ENCODE measurements at places on chromosomes 6 and 20.

DNA sequence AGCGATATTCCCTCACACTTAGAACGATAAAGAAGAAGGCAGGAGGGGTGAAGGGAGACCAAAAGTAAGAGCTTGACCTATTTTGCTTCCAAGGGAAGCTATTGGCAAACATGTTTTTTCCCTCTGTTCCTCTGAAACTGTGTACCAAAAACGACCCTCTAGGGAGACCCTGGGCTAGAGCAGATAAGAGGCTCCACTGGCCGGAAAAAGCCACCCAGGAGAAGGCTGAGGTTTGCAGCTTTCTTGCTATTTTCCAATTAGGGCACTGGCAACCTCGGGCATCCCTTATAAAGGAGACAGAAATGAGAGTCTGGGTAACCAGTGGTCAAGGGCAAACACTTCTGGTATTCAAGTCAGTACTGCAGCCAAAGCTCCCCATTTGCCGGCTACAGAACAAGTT, 168.0 kb downstream of the KIF16B start:
- no peak for DNase-seq

- DNase-seq = no peak
Measured at GRCh38 chr20:64072498-64073063, 6.7 kb downstream of the RGS19 start.

- no peak for DNase-seq
Measured at GRCh38 chr6:142816031-142816430, 128.9 kb downstream of the HIVEP2 start.

DNA sequence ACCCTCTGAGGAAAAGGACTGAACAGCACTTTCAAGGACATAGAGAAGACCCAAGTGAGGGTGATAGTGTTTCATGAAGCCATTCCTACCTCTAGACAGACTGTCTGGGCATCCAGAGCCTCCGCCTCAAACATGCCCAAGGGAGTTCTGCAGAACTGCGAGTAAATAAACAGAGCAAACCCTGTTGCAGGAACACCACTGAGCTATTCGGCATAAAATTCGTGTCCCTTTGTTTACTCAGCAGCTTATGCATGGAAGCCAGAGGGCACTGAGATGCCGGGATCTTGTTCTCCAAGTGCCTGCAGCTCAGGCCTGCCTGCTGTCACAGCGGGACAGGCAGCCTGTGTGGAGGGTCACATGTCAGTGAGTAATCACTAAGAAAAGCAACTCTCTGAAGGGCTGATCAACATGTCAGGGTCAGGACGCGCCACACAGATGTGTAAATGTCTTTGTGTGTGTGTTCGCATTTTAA, 164.9 kb upstream of the HEY2 start:
- no peak for DNase-seq

DNA sequence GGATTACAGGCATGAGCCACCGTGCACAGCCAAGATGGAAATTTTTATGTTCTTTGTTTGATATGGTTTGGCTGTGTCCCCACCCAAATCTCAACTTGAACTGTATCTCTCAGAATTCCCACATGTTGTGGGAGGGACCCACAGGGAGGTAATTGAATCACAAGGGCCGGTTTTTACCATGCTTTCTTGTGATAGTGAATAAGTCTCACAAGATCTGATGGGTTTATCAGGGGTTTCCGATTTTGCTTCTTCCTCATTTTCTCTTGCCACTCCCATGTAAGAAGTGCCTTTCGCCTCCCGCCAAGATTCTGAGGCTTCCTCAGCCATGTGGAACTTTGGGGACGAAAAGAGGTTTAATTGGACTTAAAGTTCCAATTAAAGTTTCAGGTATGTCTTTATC, 14.6 kb downstream of the EEF1A1 start:
- DNase-seq = no peak

DNA sequence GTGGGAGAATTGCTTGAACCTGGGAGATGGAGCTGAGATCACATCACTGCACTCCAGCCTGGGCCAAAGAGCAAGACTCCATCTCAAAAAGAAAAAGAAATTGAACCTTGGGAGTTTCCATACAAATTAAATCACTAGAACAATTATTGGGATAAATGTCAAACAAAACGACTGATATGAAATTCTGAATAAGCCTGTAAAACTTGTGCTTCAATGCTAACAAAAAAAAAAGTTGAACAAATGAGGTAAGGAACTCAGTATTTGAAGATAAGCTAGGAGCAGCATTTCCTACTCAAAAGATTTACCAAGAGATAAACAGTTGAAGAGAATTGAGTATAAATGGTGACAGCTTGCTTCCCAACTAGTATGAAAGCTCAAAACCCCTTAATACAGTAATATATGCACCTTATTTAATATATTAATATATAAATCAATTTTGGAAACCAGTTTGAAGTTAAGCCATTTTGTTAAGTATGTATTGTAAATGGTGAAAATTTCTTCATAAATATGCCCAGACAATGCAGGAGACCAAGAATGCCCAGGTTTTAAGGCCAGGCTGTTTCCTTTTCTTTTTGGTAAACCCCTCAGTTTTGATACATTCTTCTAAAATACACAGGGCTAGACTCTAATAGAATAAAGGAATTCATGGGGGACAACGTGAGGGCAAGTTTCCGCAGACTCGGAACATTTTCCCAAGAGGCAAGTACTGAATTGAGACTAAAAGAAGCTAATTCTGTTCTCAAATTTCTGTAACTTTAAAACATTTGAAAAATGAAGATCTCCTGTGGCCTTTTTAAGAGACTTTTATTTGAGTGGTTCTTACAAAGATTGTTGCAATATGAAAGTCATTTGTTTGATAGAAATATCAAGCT, 3.9 kb downstream of the ROMO1 start:
- DNase-seq = no peak

- no peak for DNase-seq
Measured at GRCh38 chr6:5640614-5641013, 366.1 kb downstream of the NRN1 start.

DNA sequence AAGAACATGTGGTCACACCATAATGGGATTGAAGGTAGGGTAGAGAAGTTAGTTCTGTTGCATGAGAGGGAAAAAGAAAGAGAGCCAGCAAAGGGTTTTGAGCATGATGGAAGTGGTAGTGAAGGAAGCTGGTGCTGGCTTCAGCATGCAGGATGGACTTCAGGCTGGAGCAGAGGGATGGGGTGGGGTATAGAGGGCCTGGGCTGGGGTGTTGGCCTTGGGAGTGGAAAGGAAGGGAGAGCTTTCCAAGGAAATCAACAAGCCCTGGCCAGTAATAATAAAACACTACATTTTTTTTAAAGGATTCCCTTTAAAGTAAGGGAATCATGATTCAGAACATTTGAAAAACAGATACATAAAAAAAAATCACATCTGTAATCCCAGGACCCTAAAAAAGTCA, 61.2 kb downstream of the LAMA4 start:
- DNase-seq = no peak

GRCh38 chr6:128280960-128281359, 239.4 kb downstream of the PTPRK start:
- DNase-seq = no peak

DNA sequence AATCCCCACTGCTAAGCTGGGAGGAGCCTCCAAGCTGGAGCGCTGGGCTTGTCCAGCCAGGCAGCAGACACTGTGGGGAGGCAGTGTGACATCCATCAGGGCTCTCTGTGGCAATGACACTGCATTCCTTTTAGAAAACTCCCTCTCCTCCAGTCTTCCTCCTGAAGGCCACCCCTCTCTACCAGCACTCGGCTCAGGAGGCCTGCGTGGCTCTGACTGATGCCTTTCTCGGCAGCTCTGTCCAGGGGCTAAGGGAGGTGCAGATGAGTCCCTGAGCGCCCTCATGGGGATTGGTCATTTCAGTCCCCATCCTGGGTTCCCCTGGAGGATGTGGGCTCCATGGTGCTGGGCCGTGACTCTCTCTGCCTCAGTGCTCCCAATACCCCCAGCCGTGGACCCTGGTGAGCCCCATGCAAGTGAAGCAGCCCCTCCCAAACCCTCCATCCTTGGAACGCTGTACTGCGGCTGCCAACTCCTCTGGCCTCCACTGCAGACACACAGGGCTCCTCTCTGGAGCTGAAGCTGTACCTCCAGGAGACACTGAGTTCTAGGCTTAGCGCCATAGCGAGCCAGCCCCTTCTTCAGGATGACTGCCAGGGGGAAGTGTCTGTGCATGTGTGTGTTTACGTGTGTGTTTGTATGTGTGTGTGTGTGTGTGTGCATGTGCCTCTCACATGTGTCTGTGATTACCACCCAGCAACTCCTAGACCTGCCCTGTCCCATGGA, 209.6 kb downstream of the ERMARD start:
- DNase-seq = no peak

DNA sequence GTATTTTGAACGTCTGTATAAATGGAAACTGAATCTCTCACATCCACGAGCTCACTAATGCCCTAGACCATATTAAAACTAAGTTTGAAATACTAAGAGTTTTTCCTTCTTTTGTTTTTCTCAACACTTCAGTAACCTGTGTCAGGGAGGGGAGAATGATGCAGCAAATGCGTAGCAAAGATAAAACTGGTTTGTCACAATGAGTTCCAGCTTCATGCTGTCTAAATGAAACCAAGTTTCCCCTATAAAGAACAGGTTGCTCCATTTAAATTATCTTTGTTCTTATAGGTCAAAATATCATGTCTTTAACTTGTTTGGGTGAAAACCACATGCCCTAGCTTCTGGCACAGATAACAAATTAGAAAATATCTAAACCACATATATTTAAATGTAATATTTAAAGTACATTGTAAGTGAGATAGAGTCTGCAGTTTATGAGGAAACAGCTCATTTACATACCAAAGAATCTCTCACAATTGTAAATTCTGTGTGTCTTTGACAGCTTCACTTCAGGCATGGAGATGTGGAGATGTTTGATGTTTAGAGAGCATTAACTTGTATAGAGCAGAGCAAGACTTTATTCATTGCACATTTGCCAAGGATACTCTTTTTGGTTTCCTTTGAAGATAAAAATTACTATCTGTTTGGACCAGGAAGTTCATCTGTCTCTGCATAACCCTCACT, 7.3 kb downstream of the TRDN start:
- no peak for DNase-seq

GRCh38 chr6:14871221-14871620, 374.6 kb upstream of the JARID2 start:
- no peak for DNase-seq

DNA sequence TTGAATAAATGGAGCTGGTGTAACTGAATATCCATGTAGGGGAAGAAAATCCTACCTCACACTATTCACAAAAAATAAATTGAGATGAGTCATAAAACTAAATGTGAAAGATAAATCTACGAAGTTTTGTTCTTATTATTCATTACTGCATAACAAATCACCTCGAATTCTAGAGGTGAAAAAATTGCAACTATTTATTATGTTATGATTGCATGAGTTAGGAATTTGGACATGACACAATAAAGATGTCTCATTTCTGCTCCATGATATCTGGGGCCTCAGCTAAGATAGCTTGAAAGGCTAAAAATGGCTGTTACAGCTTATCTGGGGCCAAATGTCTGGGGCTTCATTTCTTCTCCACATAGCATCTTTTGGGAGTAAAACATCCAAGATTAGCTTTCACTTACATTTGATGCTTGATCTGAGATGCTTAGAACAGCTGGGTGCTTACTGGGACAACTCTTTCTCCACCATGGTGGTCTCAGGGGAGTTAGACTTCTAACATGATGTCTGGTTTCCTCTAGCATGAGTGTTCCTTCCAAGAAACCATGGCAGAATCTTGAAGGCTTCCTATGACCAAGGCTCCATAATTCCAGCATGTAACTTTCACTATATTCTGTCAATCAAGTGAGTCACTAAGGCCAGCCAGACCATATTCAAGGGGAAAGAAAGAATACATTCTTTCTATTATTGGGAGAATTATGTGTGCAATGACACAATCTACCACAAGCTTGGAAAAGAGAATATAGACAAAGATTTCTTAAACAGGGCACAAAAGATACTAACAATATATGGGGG, 30.1 kb downstream of the OR2B6 start:
- DNase-seq = peak; percentile 13

- no peak for DNase-seq
Measured at GRCh38 chr20:49691818-49692568, 21.7 kb downstream of the B4GALT5 start.

DNA sequence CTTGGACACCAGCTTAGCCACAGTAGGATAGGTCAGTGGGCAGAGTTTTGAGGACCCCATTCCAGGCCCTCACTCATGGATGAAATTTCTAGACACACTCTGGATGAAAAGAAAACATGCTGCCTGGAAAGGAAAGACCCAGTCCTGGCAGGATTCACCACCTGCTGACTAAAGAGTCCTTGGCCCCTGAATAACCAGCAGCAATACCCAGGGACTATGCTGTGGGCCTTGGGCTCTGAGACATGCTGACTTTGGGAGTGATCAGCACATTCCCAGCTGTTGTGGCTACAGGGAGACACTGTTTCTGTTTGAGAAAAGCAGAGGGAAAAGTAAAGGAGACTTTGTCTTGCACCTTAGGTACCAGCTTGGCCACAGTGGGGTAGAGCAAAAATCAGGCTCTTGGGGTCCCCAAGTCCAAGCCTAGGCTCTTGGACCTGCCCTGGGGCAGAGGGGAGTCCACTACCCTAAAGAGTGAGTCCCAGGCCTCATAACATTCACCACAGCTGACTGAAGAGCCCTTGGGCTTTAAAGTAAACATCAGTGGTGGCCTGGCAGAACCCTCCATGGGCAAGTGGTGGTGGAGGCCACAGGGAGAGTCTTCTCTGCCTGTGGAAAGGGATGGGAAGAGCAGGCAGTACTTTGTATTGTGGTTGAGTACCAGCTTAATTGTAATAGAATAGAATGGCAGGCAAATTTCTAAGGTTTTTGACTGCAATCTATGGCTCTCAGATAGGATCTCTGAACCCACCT, 516.8 kb downstream of the BCKDHB start:
- no peak for DNase-seq

DNA sequence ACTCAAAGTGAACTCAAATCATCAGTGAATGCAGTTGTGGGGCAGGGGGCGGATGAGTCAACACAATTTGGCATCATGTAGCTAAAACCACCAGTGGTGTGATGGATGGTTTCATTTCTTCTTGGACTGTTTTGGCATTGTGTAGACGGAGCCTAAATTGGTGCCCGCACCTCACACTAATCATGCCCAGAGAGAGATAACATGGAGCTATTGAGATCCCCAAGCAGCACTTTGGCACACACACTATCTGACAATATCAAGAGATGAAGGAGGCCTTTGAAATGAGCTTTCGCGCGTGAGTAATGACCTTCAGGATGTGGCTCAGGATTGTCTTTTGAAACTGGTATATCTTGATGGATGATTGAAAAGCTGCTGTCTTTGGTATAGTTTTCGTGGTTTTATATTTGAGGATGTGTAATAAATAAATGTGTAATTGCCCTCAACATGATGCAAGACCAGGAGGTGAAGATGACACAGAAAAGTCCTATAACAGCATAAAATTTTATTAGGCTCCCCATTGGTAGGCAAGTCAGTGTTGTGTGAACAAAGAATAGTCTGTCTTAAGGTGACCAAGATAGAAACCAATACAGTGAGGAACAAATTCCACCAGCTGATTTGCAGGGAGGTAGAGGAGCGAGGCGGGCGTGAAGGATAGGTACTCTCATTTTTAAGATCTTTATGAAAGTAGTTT, 174.2 kb downstream of the TSHZ2 start:
- DNase-seq = no peak

GRCh38 chr20:5356941-5357340, 40.2 kb upstream of the PROKR2 start:
- DNase-seq = no peak

- DNase-seq = no peak
Measured at GRCh38 chr6:17964633-17965032, 22.8 kb downstream of the KIF13A start.
